Breast epithelium (tissue), 4 donors: ENCODE measurements at places on chromosomes 13 and 19. TPM values are rescaled to one million over a fixed set of nuclear protein-coding genes. Genes with fewer than 3 reads are reported as not detected.

DNA sequence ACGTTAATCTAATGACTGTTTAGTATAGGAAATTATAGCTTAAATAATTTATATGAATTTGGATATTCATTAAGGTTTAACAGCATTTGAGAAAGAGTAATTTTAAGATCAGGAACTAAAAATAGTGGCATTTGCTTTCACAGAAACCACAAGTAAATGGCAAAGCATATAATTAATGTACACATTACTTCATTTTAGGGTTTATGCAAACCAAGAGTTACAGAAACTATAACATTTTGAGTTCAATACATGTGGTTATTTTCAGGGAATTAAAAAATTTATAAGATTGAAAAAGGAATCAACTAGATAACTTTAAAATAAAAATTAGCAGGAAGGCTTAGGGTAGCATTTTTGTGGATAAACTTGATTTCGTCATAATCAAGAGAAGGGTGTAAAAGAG is 151.7 kb upstream of the MIR17HG start:
- DNase-seq, result no peak
- H3K4me1 ChIP-seq, result no peaks in the 10 kb centered on the region
- no peaks in the 10 kb centered on the region for H3K27me3 ChIP-seq
- H3K36me3 ChIP-seq, result no peaks in the 10 kb centered on the region
- H3K27ac ChIP-seq, result no peak overlapping the region

The PNMA8B gene
- 2.2 TPM for total RNA-seq

The KLHL1 gene
- total RNA-seq, result not detected

GRCh38 chr13:94345374-94346195 is 133.9 kb downstream of the DCT start:
- no peak for DNase-seq
- no peaks in the 10 kb centered on the region for H3K27me3 ChIP-seq
- no peak overlapping the region for H3K4me3 ChIP-seq

The RPS19 gene
- 2,084 TPM for total RNA-seq

DNA sequence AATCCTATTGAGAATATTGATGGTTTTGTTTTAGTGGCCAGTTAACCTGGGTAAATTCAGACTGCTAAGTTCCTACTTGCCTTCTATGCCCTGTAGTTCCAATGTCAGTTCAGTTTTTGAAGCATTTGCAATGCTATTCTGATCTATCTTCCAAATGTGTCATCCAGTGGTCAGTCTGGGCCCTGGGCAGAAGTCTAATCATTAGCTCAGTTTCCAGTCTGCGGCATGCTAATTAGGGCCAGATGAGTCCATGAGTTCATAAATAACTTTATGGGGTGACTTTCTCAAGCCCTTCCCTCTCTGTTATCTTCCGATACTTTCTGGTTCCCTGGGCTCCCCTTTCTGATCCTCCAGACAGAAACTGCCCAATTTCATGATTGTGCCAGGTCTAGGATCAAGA is 32.7 kb downstream of the FAM187B start:
- H3K4me1 ChIP-seq, result no peaks in the 10 kb centered on the region
- H3K27me3 ChIP-seq, result no peaks in the 10 kb centered on the region
- H3K27ac ChIP-seq, result no peak overlapping the region
- H3K36me3 ChIP-seq, result no peaks in the 10 kb centered on the region
- no peak for DNase-seq

GRCh38 chr13:53150568-53150967 is 122.0 kb downstream of the OLFM4 start:
- no peaks in the 10 kb centered on the region for H3K36me3 ChIP-seq
- no peaks in the 10 kb centered on the region for H3K27me3 ChIP-seq
- no peak overlapping the region for H3K4me3 ChIP-seq
- no peaks in the 10 kb centered on the region for H3K4me1 ChIP-seq
- H3K27ac ChIP-seq, result no peak overlapping the region

GRCh38 chr13:59471106-59471505 is 692.6 kb downstream of the DIAPH3 start:
- no peak overlapping the region for H3K27ac ChIP-seq
- no peaks in the 10 kb centered on the region for H3K27me3 ChIP-seq
- H3K4me3 ChIP-seq, result no peak overlapping the region
- DNase-seq, result no peak
- no peaks in the 10 kb centered on the region for H3K4me1 ChIP-seq

GRCh38 chr19:3780786-3781304 is 5.3 kb downstream of the MATK start:
- no peaks in the 10 kb centered on the region for H3K36me3 ChIP-seq
- H3K27me3 ChIP-seq, result no peaks in the 10 kb centered on the region
- no peak for DNase-seq
- no peak overlapping the region for H3K4me3 ChIP-seq
- H3K4me1 ChIP-seq, result no peaks in the 10 kb centered on the region

GRCh38 chr19:53819861-53820260 is 4.3 kb downstream of the NLRP12 start:
- no peaks in the 10 kb centered on the region for H3K4me1 ChIP-seq
- DNase-seq, result no peak
- H3K4me3 ChIP-seq, result no peak overlapping the region
- H3K27ac ChIP-seq, result no peak overlapping the region

DNA sequence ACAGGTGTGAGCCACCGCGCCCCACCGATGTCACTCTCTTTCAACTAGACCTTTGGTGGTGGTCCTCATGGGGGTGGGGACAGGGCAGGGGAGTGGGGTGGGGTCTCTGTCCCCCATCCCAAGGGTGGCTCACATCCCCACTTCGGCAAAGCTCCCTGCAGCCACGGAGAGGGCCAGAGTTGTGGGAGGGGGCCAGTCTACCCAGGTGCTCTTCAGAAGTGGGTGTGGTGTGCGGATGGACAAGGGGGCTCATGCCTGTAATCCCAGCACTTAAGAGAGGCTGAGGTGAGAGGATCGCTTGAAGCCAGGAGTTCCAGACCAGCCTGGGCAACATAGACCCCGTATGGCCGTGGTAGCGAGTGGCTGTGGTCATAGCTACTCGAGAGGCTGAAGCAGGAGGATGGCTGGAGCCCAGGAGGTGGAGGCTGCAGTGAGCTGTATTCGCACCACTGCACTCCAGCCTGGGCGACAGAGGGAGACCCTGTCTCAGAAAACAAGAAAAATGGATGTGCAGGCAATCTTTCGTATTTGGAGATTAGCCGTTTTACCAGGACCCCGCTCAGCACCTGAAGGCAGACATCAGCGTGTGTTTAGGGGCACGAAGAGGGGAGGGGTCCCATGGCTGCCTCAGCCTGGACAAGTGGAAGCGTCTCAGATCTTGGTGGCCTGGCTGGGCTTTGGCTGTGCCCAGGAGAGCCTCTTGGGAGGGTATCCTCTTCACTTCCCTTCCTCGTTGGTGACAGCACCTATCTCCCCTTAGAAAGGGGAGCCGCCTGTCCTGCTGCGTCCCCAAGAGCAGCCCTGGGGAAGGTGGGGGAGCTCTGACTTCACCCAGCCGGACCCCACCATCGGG is 846 bp downstream of the TGFBR3L start:
- DNase-seq, result no peak
- peaks cover 23% of the 10 kb centered on the region for H3K36me3 ChIP-seq
- peaks cover 40% of the 10 kb centered on the region for H3K27me3 ChIP-seq
- H3K27ac ChIP-seq, result no peak overlapping the region
- no peak overlapping the region for H3K4me3 ChIP-seq

The TUBB4A gene
- not detected for total RNA-seq

DNA sequence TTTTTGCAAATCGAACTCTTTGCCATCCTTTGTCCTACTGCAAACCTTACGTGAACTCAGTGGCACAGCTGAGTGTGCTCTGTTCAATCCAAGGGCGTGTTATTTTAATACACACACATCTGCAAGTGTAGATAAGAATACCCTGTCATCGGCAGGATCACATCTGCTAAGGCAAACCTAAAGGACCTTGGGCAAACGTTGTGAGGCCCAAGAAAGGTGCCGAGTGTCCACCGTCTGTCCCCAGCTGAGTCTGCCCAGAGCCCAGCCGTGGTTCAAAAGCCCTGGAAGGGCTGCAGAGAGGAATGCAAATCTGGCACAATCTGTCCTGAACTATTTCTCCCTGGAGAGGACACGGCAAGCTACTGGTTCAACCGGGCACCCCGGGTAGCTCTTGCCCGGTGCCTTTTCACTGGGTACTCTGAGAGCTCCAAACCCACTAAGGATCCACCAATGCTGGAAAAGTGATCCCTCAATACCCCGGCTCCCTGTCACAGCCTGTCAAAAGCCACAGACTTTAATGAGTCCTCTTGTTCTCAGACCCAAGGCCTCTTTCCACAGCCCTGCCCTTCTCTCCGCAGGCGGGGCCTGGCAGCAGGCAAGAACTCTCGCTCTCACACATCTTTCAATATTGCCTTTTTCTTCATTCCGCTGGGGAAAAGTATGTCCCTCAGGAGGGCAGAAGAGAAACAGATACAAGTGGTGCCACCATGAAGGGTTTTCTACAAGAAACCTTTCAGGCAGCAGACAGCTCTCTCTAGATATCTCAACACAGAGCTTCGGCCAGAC is 17.0 kb downstream of the SLC7A1 start:
- DNase-seq, result no peak
- H3K27ac ChIP-seq, result no peak overlapping the region
- H3K27me3 ChIP-seq, result no peaks in the 10 kb centered on the region
- no peaks in the 10 kb centered on the region for H3K36me3 ChIP-seq
- H3K4me3 ChIP-seq, result no peak overlapping the region

GRCh38 chr19:374183-374885 is 29.7 kb upstream of the MIER2 start:
- H3K4me3 ChIP-seq, result peak overlapping the region; percentile 47
- no peaks in the 10 kb centered on the region for H3K27me3 ChIP-seq
- no peak overlapping the region for H3K27ac ChIP-seq
- peaks cover 12% of the 10 kb centered on the region for H3K4me1 ChIP-seq
- H3K36me3 ChIP-seq, result no peaks in the 10 kb centered on the region

The DBP gene
- total RNA-seq, result 5.0 TPM

GRCh38 chr19:14441041-14441938 is 8.2 kb downstream of the PKN1 start:
- no peaks in the 10 kb centered on the region for H3K27me3 ChIP-seq
- no peak overlapping the region for H3K27ac ChIP-seq
- DNase-seq, result no peak
- no peaks in the 10 kb centered on the region for H3K4me1 ChIP-seq

The TMEM238 gene
- 9.8 TPM for total RNA-seq

- H3K36me3 ChIP-seq, result no peaks in the 10 kb centered on the region
- no peaks in the 10 kb centered on the region for H3K27me3 ChIP-seq
- no peak overlapping the region for H3K27ac ChIP-seq
- no peak for DNase-seq
- H3K4me3 ChIP-seq, result no peak overlapping the region
- H3K4me1 ChIP-seq, result no peaks in the 10 kb centered on the region
Measured at GRCh38 chr13:60431108-60431700, 34.2 kb downstream of the TDRD3 start.

GRCh38 chr13:49213539-49213938 is 6.6 kb upstream of the MLNR start:
- H3K36me3 ChIP-seq, result no peaks in the 10 kb centered on the region
- no peak for DNase-seq
- no peak overlapping the region for H3K27ac ChIP-seq
